ENCODE measurements at places on chromosomes 6 and 20.
A peak's percentile ranks its signal among the peaks of the same experiment; 100 is the strongest.

GRCh38 chr6:142846883-142847287 lies 98.1 kb downstream of the HIVEP2 start:
- DNase-seq = peak; percentile 85

DNA sequence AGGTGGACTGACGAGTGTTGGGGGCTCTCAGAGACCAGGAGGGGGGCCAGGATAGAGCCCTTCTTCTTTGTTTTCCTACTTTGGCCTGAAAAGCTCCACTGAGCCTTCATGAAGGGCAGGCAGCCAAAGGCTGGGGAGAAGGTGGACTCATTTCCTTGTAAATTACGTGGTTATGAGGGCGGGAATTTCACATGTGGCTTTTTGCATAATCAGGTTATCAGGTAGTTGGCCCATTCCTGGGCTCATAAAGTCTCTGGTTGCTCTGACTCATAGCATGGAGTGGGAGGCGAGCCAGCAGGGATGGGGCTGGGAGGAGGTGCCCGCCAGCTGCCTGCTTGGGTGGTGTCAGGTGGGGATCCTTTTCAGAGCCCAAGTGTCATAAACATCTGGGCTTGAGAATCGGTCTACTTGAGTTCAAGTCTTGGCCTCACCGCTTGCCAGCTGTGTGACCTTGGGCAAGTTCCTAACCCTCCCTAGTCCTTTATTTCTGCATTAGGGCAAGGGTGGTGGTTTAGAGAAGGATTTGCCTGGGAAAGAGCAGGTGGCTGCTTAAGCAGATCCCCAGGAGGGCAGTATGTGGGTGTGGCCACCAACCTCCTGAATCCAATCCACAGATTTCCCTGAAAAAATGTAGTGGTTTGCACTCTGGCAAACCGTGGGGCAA lies 26.5 kb upstream of the RNF24 start:
- DNase-seq = no peak

DNA sequence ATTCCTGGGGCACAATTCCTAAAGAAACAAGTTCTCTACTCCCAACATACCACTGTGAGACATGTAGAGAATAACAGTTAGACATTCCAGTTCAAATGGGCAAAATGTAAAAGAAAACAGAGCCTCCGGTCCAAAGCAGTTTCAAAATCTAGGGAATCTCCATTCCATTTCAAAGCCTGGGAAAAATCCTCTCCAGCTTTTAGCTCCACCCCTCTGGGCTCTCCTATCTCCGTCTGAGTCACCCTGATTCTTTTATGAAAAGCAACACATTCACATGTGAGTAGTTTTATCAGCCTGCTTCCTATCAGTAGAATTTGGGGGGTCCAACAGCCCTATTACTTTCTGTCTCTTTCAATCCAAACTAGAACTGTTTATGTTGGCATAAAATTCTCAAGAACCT lies 3.7 kb downstream of the CSNK2A1 start:
- DNase-seq = peak; percentile 33

DNA sequence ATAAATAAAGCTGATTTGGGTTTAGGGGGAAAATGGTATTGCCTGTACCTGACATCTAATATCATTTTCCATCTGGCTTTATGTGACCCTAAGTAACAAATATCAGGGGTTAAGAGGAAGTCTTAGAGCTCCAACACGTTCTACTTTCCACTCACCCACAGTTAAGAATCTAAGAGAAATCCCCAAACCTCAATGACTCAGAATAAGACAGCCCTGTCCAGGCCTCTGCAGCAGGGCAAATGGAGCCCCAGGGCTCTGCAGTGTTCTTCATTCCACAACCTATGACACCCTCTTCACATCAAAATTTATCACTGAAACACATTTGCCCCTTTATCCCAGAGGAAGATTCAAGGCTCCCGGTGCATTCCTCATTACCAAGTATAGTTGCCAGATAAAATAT lies 20.3 kb upstream of the TENT5A start:
- DNase-seq = peak; percentile 81

GRCh38 chr6:38319256-38320212 lies 320.2 kb downstream of the BTBD9 start:
- DNase-seq = no peak

DNA sequence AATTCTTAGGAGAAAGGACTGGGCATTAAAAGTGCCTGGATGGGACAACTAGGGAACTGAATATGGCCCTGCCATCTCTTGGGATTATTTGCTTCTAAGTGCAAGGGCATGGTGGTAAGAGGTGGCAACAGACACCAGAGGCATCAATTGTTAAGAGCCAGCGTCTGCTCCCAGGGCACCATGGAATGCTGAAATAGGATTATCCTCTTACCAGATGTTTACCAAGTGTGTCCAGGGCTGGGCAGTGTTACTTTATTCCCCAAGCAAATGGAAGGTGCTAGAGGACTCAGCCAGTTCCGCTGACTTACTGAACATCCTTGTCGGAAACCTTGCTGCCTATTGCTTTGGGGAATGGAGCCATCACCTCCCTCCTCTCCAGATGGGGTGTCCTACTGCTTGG lies 273.6 kb upstream of the SUPT3H start:
- DNase-seq = no peak

- no peak for DNase-seq
Observed at GRCh38 chr6:89975991-89976693, 81.9 kb downstream of the GJA10 start.

DNA sequence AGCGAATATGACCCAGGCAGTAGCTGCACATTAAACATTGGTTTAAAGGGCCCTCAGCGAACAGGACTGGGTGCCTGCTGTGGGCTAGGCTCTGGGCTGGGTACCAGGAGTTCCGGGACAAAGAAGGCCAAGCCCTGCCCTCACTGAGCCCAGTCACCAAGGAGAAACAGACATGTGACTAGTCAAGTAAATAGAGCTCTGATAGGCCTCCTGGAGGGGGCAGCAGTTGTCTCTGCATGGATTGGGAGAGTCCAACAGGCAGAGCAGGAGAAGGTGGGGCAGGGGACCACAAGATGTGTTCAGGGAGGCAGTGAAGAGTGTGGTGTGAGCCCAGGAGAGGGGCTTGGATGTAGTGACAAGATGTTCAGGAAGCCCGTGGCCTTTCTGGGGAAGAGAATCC lies 3.1 kb downstream of the HM13 start:
- DNase-seq = peak; percentile 82

DNA sequence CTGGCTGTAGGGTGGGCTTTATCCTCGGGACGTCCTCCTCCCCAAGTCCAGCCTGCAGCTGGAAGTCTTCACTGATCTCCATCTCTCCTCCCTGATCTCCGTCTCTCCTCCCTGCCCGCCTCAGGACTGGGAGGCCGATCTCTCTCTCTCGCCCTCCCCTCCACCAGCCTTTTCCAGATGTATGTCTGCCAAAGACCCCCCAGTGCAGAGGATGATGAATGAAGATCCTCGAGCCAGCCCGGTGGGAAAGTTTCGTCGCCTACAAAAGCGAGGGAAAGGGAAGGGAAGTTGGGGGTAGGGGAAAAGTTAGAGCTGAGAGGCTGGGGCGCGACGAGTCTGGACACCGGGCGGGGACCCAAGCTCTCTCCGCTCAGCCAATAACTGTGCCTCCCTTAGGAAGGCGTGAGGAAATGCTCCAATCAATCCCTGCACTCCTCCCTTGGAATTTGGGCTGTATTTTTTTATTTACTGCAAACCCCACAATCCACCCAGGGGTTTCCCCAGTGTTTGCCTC lies 595 bp upstream of the SRF start:
- DNase-seq = no peak

- DNase-seq = no peak
Observed at GRCh38 chr6:37988696-37989095, 169.2 kb downstream of the ZFAND3 start.

DNA sequence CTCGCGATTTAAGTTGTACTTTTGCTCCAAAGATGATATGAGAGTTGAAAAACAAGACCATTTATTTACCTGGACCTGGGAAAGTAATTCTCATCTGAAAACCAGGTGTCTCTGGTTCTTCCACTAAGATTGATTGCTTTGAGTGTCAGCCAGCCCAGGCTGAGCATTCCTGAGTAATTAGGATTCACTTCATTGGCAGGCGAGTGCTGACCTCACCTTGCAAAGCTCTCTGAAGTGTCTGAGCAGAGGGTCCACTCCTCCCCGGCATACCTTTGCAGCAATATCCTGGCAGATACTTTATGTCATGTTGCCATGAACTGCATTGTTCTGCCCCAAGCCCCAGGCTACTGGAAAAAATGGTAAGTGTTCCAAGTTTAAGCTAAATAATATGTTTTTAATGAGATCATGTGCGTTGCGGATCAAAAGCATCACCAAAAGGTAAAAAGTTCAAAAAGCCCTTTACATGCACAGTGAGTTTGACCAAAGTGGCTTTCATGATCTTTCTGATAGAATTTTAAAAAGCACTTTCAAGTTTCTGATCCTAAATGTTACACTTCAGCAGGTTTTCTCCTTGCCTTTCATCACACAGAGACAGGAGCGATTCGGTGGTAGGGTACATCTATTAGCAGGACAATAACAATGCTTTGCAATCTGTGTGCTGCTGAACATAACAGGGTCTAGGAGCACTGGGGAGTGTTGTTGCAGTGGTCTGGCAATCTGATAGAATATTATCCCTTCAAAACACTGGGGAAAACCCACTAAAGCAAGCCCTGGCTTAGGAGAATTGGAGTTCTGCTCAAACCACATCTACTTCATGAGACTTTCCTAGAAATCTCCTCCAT lies 127.8 kb upstream of the EEF1E1 start:
- no peak for DNase-seq

GRCh38 chr20:58714923-58715351 lies 22.3 kb downstream of the NPEPL1 start:
- no peak for DNase-seq

DNA sequence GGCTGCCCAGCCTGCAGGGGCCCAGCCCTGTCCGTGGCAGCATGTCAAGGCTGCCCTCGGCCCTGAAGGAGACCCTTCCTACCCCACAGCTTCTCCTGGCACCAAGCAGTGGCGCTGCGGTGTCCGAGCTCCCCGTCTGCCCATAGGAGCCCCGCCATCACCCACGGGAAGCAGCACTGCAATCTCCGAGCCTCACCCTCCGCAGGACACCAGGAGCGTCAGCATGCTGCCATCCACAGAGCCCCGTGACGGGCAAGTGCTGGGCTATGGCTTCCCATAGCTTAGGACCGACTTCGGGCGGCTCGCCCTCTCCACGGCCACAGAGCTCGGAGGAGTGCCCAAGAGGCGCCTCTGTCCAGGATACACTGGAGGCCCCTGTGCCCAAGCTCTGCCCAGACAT lies 25.1 kb downstream of the YTHDF1 start:
- DNase-seq = no peak

GRCh38 chr6:4021854-4022695 lies 56.9 kb downstream of the FAM217A start:
- peak; percentile 51 for DNase-seq

GRCh38 chr6:47161176-47161687 lies 119.1 kb upstream of the ADGRF1 start:
- DNase-seq = peak; percentile 89

DNA sequence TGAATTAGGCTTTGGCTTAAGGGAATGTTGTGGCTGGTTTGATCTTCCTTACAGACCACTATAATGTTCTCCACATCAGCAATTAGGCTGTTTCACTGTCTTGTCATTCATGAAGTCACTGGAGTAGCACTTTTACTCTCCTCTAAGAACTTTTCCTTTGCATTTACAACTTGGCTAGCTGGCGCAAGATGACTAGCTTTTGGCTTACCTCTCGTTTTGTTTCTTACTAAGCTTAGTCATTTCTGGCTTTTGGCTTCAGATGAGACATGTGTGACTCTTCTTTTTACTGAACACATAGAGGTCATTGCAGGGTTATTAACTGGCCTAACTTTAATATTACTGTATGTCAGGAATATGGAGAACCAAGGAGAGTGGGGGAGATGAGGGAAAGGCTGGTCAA lies 143.2 kb downstream of the PTCHD4 start:
- no peak for DNase-seq

DNA sequence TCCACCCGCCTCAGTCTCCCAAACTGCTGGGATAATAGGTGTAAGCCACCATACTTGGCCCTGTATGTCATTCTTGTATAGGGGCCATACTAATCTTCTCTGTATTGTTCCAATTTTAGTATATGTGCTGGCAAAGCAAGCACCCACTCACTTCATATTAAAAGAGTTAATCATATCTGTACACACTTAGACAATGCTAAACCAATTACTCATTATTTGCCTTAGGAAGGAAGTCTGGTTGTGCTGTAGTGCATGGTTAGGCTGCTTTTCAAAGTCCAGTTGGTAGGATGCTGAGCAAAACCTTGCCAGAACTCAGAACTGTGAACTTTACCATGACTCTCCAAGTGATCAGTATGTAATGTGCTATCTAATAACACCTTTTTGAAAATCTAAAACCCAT lies 88.6 kb downstream of the LIN28B start:
- DNase-seq = no peak

- no peak for DNase-seq
Observed at GRCh38 chr6:140061110-140062042, 686.9 kb upstream of the CITED2 start.

- no peak for DNase-seq
Observed at GRCh38 chr6:92710048-92710447, 709.3 kb downstream of the EPHA7 start.

- peak; percentile 45 for DNase-seq
Observed at GRCh38 chr6:33172688-33173534, 19.4 kb downstream of the COL11A2 start.

- no peak for DNase-seq
Observed at GRCh38 chr6:7910298-7910653, 312 bp downstream of the TXNDC5 start.

DNA sequence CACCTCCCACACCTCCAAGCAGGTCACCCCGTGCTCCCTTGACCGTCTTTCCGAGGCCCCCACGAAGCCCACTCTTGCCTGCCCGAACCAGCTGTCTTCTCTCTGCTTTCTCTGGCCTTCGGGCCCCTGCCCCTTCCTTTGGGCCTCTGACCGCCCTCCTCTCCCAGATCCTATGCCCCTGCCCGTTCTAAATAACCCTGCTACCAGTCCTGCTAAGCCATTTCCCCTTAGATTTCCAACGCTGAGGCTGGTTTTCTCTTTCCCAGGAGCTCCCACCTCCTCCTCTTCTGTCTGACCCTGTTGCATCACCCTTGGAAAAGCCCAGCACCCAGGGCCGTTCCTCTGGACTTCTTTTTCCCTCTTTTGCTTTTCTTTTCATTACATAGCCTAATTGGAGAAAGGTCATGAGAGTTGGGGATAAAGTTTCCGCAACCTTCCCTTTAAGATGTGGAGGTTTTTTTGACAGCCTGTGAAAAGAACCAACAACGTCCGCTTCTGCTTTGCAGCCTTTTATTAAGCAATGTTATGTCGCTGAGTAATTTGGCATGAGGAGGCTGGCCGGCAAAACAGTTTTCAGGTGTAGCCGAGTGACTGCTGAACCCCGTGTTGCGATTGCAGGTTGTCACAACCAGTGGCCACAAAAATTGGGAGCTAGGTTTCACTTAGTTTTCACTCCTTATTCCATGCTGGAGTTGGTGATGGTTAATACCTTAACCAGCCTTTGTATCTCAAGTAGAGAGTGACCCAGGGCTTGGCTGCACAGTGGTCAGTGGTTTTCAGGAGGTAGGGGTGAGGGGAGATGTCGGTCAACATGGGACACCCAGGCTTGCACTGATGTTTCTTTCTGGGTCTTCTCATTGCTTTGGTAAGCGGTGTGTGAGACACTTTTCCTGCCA lies 970 bp downstream of the BLTP3A start:
- DNase-seq = peak; percentile 96

GRCh38 chr20:63383556-63383955 lies 22.4 kb upstream of the CHRNA4 start:
- DNase-seq = no peak

- peak; percentile 81 for DNase-seq
Observed at GRCh38 chr20:23161968-23162696, 76.0 kb upstream of the CD93 start.

- no peak for DNase-seq
Observed at GRCh38 chr6:155089746-155090145, 94.6 kb downstream of the TIAM2 start.
